Tibial nerve (tissue), 4 donors: ENCODE measurements at places on chromosomes 5 and 9. TPM values are rescaled to one million over a fixed set of nuclear protein-coding genes. Genes with fewer than 3 reads are reported as not detected.

The SCGB3A2 gene
- not detected for total RNA-seq

The PCDHB12 gene
- total RNA-seq: 11.8 TPM

GRCh38 chr5:95667061-95667618 lies 15.7 kb downstream of the SPATA9 start:
- H3K36me3 ChIP-seq: no peaks in the 10 kb centered on the region
- H3K4me3 ChIP-seq: no peak overlapping the region
- peaks cover 4% of the 10 kb centered on the region for H3K4me1 ChIP-seq
- H3K27me3 ChIP-seq: no peaks in the 10 kb centered on the region
- no peak for DNase-seq

DNA sequence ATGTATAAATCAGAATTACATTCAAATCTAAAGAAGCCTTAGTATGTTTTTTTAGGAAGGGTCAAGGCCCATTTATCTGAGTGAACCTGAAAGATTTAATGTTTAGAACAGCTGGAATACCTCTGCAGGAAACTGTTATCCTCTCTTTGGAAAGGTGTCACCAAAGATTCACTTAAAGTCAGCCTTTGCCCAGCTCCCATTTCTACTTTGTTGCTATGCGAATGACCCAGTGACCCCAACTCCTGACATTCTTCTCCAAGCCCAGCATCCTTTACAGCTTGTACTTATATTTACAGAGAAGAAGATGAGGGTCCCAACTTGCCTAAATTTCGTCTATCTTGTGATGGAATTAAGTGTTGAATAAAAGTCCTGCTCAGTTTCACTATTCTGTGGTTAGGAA lies 1198.6 kb downstream of the CDH12 start:
- H3K27ac ChIP-seq: no peak overlapping the region
- no peaks in the 10 kb centered on the region for H3K36me3 ChIP-seq
- no peaks in the 10 kb centered on the region for H3K27me3 ChIP-seq
- no peaks in the 10 kb centered on the region for H3K4me1 ChIP-seq
- DNase-seq: no peak
- no peak overlapping the region for H3K4me3 ChIP-seq
